NCI-H187 (cell line): ENCODE measurements at places on chromosomes 11 and 22.

GRCh38 chr11:11786234-11786633, 55.5 kb upstream of the USP47 start:
- no peak for DNase-seq

GRCh38 chr11:36088266-36088972, 144.6 kb downstream of the LDLRAD3 start:
- no peak for DNase-seq

GRCh38 chr11:123241294-123241693, 46.2 kb upstream of the CLMP start:
- no peak for DNase-seq

- DNase-seq: no peak
Measured at GRCh38 chr22:48981371-48982061, 846.2 kb downstream of the BRD1 start.

DNA sequence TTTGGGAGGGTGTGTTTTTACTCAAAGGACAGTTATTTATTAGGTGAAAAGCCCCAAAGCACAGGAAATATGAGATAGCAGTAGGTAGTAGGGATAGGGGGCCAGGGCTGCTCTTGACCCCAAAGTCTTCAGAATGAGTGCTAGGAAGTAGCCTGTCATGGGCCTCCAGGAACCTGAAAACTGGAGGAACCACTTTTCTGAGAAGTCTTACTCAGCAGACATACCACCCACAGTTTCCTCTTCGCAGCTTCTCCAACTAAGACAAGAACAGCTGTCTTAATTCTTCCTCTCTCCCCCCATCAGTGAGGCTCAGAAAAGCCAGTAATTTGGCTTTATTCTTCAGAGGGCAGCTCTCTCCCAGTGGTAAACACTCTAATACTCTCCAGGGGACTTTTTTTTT, 84.0 kb upstream of the CTSC start:
- no peak for DNase-seq

DNA sequence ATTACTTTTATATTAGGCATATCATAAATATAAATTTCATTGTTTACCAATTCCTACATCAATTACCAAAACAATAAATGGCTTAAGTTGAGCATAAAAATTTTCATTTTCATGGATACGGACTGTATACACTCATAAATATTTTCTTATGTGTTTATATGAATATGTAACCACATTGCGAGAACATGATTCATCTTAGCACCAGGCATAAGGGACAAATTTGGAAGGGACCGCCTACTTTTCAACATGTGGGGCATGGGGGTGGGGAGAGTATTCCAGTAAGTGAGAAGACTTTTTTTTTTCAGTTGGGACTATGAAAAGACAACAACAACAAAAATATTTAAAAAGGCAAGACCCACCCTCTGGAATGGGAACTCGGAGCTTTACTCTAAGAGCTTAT, 296.1 kb downstream of the RAB38 start:
- DNase-seq: no peak

DNA sequence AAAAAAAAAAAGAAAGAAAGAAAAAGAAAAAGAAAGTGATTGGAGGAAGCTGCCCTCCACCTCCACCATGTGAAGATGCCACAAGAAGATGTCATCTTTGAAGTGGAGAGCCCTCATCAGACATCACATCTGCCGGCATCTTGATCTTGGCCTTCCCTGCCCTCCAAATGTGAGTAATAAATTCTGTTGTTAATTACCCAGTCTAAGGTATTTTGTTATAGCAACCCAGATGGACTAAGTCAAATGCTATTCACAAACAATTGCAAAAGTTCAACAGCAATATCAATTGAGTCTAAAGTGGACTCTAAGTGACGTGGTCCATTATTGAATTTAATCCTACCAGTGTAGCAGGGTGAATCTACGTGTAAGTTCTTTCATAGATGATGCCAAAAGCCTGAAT, 55.9 kb upstream of the NUP160 start:
- DNase-seq: no peak

DNA sequence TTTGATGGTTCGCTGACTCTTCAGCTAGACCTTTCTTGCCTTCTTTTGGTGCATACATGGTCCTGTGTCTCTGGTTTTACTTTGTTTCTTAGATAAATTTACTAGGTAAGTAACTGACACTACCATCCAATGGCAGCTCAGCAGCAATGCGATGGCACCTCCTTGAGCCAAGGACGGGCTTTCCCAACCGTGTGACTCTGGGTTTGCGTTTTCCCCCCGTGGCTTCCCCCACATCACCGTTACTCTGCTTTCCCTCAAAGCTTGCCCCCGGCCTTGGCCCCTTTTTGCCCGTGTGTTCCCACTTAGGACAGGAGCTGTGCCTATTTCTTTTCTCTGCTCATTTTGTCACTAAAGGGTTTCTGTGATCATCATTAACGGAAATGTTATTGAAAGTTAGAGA, 41.5 kb downstream of the TBC1D22A start:
- DNase-seq: no peak

GRCh38 chr11:122149202-122149601, 33.2 kb upstream of the BLID start:
- no peak for DNase-seq

DNA sequence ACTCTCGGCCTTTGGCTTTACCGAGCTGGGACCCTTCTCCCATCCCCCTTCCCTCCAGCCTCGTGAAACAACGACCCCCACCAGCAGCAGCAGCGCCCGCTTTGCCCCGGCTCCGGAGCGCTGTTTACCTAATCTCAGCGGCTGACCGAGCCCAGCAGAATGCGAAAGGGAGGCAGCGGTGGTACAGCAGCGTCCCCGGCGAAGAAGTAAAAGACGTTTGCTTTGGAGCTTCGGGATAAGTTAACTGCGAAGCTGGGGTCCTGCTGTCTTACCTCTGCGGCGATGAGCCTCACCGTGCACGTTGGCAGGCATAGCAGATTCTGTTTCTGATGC, 2.0 kb upstream of the LARGE1 start:
- no peak for DNase-seq

DNA sequence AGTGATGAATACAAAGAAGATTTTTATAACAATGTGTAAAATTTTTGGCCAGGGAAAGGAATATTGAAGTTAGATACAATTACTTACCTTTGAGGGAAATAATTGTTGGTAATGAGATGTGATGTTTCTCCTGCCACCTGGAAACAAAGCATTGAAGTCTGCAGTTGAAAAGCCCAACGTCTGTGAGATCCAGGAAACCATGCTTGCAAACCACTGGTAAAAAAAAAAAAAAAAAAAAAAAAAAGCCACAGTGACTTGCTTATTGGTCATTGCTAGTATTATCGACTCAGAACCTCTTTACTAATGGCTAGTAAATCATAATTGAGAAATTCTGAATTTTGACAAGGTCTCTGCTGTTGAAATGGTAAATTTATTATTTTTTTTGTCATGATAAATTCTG, 5.3 kb downstream of the BIRC3 start:
- no peak for DNase-seq

DNA sequence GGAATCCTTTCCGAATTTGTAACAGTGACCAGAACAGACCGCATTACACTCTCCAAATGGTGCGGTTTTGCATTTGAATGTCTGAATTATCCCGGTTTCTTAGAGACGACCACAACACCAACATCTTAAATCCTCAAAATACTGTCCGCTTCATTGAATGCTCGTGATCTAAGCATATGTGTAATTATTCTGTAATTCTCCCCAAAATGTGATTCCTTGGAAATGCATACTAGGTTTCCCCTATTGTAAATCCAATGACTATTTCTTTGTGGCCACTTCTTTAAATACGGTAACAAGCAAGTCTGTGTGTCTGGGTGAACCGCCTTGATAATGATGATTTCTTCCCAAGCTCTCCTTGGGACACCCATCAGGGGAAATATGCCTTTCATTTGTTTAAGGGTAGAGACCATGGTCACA, 87.3 kb upstream of the DBX1 start:
- no peak for DNase-seq

- no peak for DNase-seq
Measured at GRCh38 chr22:24503843-24504338, 8.8 kb downstream of the UPB1 start.

DNA sequence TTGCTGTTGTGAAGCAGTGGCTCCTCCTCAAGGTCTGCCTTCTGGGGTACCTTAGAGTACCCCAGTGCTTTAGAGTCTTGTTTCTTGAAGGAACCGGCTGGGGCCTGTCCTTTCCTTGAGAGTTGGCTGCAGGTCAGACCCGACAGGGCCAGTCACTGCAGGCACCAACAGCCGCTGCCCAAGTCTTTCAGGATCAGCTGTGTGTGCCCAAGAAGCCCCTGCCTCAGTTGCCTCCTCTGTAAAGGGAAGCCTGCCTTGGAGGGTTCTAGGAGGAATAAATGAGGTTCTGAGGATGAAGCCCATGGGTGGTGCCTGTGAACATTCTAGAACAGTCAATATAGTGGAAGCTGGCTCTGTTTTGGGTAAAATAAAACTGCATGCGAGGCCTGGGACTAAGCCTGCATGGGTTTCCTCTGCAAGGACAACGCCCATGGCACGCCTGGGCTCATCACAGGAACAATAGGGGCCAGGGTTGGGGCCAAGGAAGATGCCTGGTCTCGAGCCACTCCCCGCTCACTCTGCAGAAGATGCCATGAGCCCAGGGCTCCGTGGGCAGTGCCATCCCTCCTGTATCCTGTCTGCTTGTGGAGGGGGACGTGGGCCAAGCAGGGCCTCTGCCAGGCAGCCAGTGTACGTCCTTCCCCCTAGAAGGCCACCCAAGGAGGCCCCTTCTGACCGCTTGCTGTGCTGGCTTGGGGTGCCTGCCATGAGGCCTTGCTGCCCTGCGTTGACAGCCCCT, 81.6 kb downstream of the MED15 start:
- DNase-seq: no peak

DNA sequence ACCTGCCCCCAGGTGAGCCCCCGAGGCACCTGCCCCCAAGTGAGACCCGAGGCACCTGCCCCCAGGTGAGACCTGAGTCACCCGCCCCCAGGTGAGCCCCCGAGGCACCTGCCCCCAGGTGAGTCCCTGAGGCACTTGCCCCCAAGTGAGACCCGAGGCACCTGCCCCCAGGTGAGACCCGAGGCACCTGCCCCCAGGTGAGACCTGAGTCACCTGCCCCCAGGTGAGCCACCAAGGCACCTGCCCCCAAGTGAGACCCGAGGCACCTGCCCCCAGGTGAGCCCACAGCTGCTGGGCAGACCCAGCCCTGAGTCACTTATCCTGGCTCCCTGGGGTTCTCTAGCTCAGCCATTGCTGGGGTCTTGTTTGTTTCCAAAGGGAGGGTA, 36.2 kb downstream of the MUC5B start:
- DNase-seq: no peak

- peak; percentile 22 for DNase-seq
Measured at GRCh38 chr22:22167791-22168189, 76.8 kb upstream of the VPREB1 start.

DNA sequence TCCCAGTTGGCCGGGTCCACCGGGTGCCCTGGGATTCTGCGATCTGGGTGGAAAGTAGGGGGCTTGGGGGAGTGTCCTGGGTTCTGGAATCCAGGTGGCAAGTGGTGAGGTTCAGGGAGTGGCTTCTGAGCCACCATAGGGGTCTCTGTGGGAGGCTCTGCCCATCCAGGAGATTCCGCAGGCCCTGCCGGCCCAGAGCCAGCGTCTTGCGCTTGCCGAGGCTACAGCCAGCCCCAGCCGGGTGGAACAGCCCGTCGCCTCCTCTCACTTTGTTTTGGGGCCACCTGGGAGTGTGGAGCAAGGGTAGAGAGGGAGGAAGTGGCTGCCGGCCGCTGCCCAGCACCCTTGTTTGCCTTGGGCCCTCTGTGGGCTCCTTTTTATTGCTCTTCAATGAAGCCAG, 60.6 kb upstream of the PPP6R3 start:
- DNase-seq: no peak

- no peak for DNase-seq
Measured at GRCh38 chr11:133123366-133123765, 408.9 kb downstream of the OPCML start.

DNA sequence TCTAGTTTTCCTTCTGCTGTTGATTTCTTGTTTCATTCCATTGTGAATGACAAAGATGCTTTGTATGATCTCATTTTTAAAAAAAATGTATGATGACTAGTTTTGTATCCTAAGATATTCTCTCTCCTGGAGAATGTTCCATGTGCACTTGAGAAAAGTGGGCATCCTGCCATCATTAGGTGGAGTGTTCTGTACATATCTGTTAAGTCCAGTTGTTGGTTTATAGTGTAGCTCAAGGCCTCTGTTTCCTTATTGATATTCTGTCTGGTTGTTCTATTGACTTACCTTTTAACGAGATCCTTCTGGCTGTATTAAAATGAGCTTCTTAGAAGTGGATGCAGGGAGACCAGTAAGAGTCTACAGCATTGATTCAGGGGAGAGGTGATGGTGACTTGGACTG, 35.2 kb downstream of the SGSM1 start:
- no peak for DNase-seq

GRCh38 chr11:131178020-131178419, 192.4 kb upstream of the NTM start:
- DNase-seq: no peak

GRCh38 chr11:66194391-66194790, 74.0 kb upstream of the RAB1B start:
- no peak for DNase-seq

GRCh38 chr11:114441921-114442320, 2.7 kb downstream of the REXO2 start:
- DNase-seq: no peak

GRCh38 chr11:73784080-73784634, 3.5 kb upstream of the MRPL48 start:
- DNase-seq: no peak

GRCh38 chr11:34464591-34465051, 25.9 kb downstream of the CAT start:
- no peak for DNase-seq

GRCh38 chr11:11450744-11451362, 97.8 kb upstream of the CSNK2A3 start:
- no peak for DNase-seq

GRCh38 chr11:432501-433100, 9.2 kb downstream of the ANO9 start:
- no peak for DNase-seq

GRCh38 chr22:26900787-26901186, 243.4 kb downstream of the MIAT start:
- no peak for DNase-seq

DNA sequence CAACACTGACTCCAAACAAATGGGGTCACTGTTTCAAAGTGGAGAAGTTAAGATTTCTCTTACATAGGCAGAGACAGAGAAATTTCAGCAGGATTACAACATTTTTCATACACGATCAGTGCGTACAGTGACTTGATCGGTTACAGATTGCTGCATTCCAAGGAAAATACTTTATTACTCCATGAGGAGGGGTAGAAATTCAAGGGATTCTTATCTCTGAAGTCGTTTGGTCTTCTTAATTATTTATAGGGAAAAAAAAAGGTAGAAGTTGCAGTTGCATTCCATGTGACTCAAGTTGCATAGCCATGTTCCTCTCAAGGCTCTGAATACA, 10.7 kb upstream of the SMIM38 start:
- DNase-seq: no peak
